ENCODE measurements at places on chromosomes 3 and 15. TPM values are rescaled to one million over a fixed set of nuclear protein-coding genes. Genes with fewer than 3 reads are reported as not detected.

Gene KLF15
- 16.6 TPM for polyA plus RNA-seq

- peak; percentile 10 for DNase-seq
Measured at GRCh38 chr3:11212299-11212608, 58.0 kb downstream of the HRH1 start.

Gene GOLGA6D
- polyA plus RNA-seq, result not detected

Gene ARGFX
- not detected for polyA plus RNA-seq

GRCh38 chr3:100260081-100260684 is 609 bp upstream of the TBC1D23 start:
- no peak for DNase-seq

Measured in stomach (tissue), 19 donors.